T-helper 9 cell (primary cell): ENCODE measurements at places on chromosomes 16 and 17.

- DNase-seq, result no peak
These were observed 5.3 kb downstream of the PDK2 start for GRCh38 chr17:50100480-50100883.

DNA sequence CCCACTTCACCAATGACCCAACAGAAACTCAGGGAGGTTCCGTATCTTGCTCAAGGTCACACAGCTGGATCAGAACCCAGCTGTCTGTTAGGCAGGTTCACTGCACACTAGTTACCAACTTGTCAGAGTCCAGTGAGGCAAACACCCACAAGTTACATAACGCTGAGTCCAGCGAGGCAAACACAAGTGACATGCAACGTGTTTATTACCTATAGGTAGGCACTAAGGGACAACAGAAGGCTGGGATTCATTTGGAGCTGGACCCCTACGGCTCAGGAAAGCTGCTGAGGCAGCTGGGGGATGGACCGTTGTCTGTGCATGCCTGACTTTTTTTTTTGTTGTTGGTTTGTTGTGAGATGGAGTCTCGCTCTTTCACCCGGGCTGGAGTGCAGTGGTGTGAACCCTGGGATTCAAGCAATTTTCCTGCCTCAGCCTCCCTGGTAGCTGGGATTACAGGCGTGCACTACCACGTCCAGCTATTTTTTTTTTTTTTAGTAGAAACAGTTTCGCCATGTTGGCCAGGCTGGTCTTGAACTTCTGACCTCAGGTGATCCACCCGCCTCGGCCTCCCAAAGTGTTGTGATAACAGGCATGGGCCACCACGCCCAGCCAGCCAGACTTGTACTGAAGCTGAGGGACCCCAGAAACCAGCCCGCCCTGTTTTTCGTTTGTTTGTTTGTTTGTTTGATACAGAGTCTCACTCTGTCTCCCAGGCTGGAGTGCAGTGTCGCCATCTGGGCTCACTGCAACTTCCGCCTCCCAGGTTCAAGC is 1.9 kb upstream of the RSAD1 start:
- DNase-seq, result no peak

DNA sequence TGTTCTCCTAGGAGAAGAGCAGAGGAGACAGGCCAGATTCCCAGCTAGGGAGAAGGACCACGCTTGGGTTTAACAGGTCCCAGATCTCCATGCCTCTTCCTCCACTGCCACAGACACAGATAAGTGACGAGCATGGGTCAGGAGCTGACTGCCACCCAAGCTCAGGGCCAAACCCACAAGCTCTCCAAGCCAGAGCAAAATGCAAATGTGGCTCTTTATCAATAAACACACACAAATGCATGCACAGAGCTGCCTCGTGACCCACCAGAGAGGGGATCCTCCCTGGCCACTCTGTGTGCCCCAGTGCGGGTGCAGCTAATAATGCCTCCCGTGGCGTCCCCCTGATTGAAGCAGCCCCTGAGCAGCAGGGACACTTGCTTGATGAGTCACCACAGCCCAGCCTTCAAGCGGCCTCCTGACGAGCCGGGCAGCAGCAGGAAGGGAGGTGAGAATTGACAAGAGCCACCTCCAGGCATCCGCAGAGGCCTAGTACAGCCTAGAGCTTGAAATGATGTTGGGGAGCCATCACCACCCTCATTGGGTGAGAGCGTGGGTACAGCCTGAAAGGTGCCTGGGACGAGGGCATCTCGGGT is 143.9 kb downstream of the CCDC182 start:
- no peak for DNase-seq

- peak; percentile 51 for DNase-seq
These were observed 59.8 kb upstream of the RPH3AL start for GRCh38 chr17:412211-413015.

DNA sequence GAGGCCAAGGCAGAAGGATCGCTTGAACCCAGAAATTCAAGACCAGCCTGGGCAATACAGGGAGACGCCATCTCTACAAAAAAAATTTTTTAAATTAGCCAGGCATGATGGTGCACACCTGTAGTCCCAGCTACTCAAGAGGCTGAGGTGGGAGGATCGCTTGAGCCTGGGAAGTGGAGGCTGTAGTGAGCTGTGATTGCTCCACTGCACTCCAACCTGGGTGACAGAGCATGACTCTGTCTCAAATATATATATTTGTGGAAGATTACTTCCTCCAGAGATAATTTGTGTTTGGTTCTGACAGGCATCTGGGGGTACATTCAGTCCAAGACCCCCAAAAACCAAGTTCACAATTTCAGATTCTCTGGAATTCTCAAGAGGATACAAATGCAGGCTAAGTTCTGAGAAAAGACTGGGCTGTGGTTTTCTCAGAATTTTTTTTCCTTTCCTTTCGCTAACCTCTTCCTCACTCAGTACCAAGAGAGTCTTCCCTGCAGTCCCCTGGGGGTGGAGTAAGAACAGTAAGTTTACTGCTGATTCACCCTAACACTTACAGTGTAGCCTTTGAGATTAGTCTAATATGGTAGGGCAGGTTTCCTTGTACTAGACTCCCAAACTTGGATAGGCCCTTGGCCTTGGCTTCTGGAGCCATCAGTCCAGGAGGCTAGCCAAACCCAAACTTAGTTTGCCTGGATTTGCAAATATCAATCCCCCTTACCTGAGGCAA is 15.1 kb downstream of the GSDMB start:
- DNase-seq, result no peak
